ENCODE measurements at places on chromosomes 13 and 19.

DNA sequence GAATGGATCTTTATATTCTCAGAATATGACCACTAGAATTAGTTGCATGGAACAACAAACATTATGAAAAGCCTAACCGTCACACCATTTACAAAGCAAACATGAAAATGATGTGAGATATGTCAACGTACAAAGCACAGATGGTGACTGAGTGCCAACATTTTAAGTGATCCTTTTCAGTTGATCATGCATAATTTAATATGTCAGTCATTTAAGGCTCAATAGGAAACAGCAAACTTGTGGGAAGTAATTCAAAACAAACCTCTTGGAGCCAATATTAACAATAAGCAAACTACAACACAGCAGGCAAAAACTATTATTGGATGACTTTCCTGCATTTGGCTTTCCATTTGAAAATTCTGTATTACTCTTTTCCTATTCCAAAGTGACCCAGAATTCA, 277.6 kb downstream of the SLITRK6 start:
- no peak for DNase-seq

GRCh38 chr19:1833540-1833939, 14.7 kb downstream of the REXO1 start:
- no peak for DNase-seq

- no peak for DNase-seq
Measured at GRCh38 chr13:78719367-78719766, 60.4 kb upstream of the OBI1 start.

GRCh38 chr13:107043021-107043956, 475.4 kb upstream of the ARGLU1 start:
- DNase-seq: no peak

DNA sequence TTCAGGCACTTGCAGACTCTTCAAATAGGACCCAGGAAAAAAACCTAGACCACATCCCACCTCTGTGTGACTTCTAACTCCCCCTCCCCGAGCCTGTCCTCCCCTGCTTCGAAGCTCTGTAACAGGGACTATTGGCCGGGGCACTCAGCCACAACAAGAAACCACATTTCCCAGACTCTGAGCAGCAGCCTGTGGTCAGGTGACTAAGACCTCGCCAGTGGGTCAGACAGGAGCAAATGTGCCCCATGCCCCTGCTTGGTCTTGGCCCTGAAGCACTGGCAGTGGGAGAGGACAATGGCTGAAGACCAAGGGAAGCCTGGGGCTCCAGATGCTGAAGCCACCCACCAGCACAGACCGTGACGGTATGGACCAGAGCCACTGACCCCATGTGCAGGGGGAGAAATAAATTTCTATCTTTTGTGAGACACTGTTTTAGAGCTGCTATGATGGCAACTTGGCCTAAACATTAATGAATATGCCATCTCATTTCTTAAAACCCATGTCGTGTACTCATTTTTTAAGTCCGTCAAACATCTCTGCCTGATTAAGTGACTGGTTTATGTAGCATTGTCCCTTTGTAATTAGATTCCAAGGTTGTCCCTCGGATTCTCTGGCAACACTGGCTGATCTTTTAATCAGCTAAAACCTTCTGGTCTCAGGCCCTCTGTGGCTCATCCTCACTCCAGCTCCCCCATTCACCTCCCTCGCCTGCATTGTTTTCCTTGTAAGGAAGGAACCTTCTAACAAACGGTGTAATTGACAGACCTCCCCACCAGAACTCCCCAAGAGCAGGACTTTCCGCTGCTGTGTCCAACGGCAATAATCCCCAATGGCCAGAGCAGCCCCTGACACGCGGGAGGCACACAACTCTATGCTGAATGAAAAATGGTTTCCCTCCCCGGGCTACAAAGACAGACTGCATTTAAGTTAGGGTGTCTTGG, 98.4 kb downstream of the STK24 start:
- DNase-seq: peak; percentile 42

GRCh38 chr13:30718661-30719524, 16.4 kb upstream of the ALOX5AP start:
- no peak for DNase-seq

DNA sequence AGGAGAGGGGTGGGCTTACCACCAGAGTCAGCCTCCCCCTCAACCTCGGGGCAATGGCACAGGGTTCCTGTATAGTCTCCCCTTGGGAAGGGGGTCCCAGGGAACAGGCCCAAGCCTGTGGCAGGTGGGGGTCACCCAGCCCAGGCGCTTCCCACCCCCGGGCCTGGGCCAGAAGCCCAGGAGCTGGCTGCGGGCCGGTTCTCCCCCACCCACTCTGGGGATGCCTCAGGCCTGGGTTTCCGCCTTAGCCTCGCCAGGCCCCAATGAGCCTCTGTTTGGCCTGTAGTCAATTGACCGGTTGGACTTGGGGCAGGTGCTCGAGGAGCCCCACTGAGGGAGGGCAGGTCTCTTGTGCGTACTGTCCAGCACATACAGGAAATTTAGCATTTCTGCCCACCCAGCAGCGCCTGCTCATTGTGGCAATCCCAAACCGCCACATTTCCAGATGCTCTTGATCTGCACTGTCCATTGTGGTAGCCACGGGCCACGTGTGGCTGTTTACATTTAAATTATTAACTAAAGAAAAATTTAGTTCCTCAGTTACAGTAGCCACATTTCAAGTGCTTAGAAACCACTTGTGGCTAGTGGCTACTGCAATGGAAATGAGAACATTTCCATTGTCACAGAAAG, 9.9 kb downstream of the LYL1 start:
- DNase-seq: no peak

DNA sequence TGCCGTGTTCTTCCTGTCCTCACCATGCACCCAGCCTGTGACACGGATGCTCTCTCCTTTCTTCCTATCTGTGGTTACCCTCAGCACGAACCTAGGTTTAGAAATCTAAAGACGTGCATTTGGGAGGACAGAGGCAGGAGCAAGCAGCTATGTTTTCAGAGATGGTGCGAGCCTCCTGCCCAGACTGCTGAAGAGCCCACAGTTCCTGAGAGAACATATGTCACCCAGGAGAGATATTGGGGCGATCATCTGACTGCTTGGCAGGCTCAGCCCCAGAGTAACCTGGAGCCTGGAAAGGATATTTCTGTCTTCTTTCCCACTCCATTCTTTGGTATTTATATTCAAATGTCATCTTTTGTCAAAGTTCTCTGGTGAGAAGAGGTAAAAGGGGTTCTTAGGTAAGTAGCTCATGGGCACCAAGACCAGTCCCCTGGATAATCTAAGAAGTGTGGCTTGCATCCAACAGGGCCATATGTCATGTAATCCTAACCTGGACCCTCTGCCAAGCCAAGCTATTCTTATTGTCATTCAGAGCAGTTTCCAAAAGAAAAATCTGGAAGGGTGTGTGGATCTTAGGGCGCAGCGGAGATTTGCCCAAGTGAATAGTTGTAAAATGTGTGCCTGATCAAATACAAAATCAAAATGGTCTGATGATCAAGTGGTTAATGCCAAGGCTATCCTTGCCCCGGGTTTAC, 59.5 kb downstream of the FGF9 start:
- DNase-seq: no peak

- DNase-seq: no peak
Measured at GRCh38 chr13:57631596-57632275, at the start of gene PCDH17. TSS of gene PCDH17 (plus strand) at chr13:57631744. CDS start at chr13:57632547, 803 bp downstream.

GRCh38 chr19:55931936-55932386, at the start of gene NLRP13:
TSS of gene NLRP13 (minus strand) at chr19:55932336. CDS start at chr19:55932311, 25 bp downstream.
- DNase-seq: no peak

DNA sequence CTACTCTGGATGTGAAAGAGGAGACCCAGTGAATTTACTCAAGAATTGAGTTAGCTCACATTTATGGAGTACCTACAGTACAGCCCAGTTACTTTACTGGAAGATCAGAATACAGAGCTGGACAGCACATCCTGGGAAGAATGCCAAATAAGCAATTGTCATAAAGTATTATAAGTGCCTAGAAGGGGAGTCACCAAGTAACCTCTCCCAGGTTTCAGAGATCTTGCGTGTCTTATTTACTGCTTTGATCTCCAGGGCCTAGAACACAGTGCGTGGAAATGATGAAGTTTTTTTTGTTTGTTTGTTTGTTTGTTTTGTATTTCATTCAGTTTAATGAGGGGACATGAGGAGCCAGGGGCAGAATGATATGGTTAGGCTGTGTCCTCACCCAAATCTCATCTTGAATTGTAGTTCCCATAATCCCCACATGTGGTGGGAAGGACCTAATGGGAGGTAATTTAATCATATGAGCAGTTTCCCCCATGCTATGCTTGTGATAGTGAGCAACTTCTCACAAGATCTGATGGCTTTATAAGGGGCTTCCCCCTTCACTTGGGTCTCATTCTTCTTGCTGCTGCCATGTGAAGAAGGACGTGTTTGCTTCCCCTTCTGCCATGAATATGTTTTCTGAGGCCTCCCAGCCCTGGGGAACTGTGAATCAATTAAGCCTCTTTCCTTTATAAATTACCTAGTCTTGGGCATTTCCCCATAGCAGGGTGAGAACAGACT, 5.2 kb downstream of the GARRE1 start:
- no peak for DNase-seq

DNA sequence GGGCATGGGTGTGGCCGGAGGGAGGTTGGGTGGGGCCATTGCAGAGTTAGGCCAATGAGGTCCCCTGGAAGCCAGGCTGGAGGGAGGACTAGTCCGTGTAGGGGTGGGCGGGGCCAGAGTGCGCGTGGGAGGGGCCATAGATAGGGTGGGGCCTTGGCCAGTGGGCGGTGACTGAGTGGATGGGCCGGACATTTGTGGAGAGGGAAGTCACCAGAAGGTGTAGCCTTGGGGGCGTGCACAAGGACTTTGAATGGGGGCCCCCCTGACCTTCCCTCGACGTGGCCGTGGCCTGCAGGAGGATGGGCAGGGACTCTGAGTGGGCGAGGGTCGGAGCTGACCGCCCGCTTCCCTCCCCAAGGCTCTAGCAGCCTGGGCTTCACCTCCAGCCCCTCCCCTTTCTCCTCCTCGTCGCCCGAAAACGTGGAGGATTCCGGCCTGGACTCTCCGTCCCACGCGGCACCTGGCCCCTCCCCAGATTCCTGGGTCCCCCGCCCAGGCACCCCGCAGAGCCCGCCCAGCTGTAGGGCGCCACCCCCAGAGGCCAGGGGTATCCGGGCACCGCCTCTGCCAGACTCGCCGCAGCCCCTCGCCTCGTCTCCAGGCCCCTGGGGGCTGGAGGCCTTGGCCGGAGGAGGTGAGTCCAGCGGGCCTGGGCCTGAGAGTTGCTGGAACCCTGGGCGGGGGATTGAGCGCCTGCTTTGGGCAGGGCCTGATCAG, 16.5 kb upstream of the B3GNT3 start:
- DNase-seq: peak; percentile 57

- DNase-seq: no peak
Measured at GRCh38 chr13:46339035-46339666, 47.9 kb downstream of the RUBCNL start.

- DNase-seq: peak; percentile 68
Measured at GRCh38 chr19:13840305-13841085, 36.4 kb upstream of the NANOS3 start.

DNA sequence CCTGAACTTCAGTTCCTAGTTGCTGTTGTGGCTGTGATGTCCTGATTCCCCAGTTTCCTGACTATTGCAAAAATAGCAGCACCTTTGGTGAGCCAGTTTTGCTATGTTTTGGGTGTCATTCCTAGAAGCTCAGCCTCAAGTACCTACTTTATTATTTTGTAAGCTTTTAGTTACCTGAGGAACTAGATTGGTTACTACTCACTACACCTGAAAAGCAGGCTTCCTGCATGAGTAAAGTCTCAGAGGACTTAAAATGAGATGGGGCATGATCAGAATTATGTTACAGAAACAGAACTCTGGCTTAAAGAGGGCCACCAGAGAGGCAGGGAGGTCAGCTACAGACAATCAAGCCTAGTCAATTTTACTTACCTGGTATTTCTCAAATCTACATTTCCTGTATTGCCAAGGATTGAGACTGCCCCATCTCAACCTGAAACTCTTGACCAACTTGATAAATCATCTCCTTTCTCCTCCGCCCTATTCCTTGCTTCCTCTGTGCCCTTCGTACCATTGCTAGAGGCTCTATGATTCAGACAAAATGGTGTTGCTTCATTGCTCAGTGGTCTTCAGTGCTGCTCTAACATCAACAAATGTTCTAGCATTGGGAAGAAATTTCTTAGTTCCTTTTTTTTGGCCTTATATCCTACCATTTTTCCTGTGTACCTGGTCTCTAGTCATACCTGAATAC, 58.9 kb downstream of the RAP2A start:
- DNase-seq: no peak

DNA sequence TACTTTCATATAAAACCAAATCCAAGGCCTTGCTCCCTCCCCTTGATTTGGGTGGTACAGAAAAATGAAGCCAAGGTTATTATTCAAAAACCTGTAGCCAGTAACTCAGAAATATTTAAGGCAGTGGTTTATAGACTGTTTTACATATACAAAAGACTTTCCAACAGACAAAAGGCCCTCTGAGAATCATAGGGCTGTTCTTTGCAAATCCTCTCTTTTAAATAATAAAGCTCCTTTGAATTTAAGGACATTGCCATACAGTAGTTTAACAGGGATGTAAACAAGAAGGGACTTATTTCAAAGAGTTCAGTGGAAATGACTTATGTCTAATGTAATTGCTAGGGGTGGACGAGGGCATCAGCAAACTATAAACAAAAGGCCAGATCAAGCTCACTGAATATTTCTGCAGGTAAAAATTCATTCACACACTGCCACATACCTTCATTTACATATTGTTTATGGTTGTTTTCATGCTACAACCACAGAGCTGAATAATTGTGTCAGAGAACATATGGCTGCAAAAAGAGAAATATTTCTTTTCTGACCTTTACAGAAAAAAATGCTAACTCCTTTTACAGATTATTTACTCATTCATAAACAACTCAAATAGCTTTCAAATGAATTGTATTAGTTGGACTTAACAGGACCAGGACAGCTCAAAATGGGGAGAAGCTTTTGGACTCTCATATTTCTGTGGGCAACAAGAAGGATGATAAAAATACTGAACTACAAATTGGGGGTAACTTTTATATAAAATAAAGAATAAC, 665.6 kb downstream of the SLITRK1 start:
- DNase-seq: no peak

DNA sequence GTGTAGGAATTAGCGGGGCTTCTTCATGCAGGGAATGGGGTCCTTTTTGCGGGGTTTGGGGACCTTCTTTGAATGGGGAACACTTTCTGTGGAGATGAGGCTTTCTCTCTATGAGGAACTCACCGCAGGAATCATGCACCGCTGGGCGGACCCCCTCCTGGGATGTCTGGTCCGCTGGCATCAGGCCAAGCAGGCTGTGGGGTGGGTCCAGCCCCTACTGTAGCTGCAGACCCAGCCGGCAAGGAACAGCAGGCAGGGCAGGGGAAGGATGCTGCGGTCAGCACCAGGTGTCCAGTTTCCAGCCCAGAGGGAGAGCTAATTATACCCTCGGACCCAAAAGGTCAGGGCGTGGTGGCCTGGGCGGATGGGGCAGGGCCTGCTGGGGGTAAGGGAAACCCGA, 1.8 kb downstream of the MYBPC2 start:
- no peak for DNase-seq

- no peak for DNase-seq
Measured at GRCh38 chr13:77022341-77022740, 4.6 kb downstream of the FBXL3 start.

- peak; percentile 32 for DNase-seq
Measured at GRCh38 chr19:51440846-51441409, 17.3 kb downstream of the SIGLEC8 start.

GRCh38 chr19:3176715-3177501, 1.7 kb upstream of the S1PR4 start:
- DNase-seq: peak; percentile 86

GRCh38 chr13:45120967-45121831, 889 bp downstream of the GTF2F2 start:
- no peak for DNase-seq
